Glutamatergic neuron (in vitro differentiated cells): ENCODE measurements at places on chromosomes 7 and 10. TPM values are rescaled to one million over a fixed set of nuclear protein-coding genes. Genes with fewer than 3 reads are reported as not detected.

GRCh38 chr10:49112851-49113250 is 2.5 kb downstream of the VSTM4 start:
- no peak for DNase-seq
- H3K27ac ChIP-seq: no peak overlapping the region
- H3K4me3 ChIP-seq: no peak overlapping the region

GRCh38 chr7:68485253-68485917 is 1112.9 kb upstream of the AUTS2 start:
- no peak overlapping the region for H3K4me3 ChIP-seq
- H3K4me1 ChIP-seq: peaks cover 9% of the 10 kb centered on the region
- no peak overlapping the region for H3K27ac ChIP-seq

DNA sequence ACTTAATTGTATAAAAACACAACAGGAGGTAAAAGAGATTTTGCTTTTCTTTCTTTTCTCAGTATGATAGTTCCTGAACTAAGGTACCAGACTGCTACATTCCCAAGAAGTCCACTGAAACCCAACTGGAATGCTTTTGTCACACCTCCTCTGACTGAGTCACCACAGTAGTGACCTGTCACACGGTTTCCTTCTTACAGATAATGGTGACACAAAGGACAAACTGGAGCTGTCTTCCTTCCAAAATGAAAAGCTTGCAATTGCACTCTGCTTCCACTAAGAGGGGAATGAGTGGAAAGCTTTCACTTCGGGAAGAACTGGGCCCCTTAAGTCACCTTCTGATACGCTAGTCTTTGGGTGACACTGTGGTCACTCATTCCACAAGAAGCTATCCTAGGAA is 122.2 kb downstream of the KMT2E start:
- peaks cover 5% of the 10 kb centered on the region for H3K36me3 ChIP-seq
- peaks cover 3% of the 10 kb centered on the region for H3K27me3 ChIP-seq
- H3K27ac ChIP-seq: no peak overlapping the region
- no peak for DNase-seq
- H3K4me1 ChIP-seq: peaks cover 26% of the 10 kb centered on the region

- H3K27ac ChIP-seq: no peak overlapping the region
- H3K4me3 ChIP-seq: no peak overlapping the region
- H3K36me3 ChIP-seq: no peaks in the 10 kb centered on the region
- no peak for DNase-seq
- H3K27me3 ChIP-seq: no peaks in the 10 kb centered on the region
- no peaks in the 10 kb centered on the region for H3K4me1 ChIP-seq
Observed at GRCh38 chr10:16992611-16993119, 136.9 kb downstream of the CUBN start.

DNA sequence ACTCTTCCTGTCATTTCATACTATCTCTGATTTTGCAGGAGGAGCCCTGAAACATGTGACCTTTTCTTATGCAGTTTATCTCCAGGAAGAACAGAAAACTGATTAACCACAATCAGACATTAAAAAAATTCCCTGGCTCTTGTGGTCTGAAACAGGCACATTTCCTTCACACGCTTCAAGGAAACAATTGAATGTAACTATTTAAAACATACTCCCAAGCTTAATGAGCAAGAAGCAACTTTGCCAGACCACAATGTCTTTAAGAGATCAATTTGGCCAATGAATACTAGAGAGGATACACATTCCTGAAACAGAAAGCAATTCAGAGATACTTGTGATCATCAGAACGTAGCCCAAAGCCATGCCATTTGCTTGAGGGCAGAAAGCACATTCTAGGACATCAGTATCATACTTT is 65.8 kb downstream of the PIP4K2A start:
- peaks cover 10% of the 10 kb centered on the region for H3K27me3 ChIP-seq
- H3K27ac ChIP-seq: no peak overlapping the region
- no peak overlapping the region for H3K4me3 ChIP-seq

The GTF2IRD1 gene
- 59.4 TPM for total RNA-seq

The CPA2 gene
- total RNA-seq: not detected

DNA sequence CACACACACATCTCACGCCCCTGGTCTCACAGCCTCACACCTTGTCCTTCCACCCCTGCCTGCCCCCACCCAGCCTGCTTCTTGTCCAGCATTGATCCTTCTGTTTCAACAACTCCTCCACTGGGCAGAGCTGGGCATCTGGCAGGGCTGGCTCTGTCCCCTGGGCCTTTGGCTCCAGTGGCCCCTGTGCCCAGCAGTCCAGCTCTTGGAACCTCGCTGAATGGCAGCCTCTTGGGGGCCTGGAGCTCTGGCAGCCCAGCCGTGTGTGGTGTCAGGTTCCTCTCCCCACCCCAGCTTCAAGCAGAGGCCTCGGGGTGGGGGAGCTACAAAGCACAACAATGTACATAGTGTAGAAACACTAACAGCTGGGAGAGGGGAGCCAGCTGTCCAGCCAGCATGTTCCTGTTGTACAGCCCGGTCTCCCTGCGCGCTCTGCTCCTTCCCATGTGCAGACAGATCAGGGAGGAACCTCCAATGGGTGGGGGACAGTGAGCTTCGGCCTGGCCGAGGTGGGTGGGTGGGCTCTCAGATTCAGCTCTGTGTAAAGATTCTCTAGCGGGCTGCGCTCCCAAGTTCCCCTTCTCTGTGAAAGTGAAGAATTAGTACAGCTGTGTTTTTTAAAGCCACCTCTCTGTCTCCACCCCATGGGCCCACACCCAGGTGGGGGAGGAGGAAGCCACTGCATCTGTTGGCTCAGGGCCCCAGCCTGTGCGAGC is 19.4 kb downstream of the ZMIZ2 start:
- H3K27ac ChIP-seq: peak overlapping the region; percentile 99
- peaks cover 33% of the 10 kb centered on the region for H3K4me1 ChIP-seq
- peak overlapping the region; percentile 64 for H3K4me3 ChIP-seq
- H3K36me3 ChIP-seq: peaks cover 9% of the 10 kb centered on the region

The CALCR gene
- total RNA-seq: not detected

GRCh38 chr7:93147363-93147762 is 822 bp downstream of the SAMD9L start:
- H3K36me3 ChIP-seq: no peaks in the 10 kb centered on the region
- no peaks in the 10 kb centered on the region for H3K4me1 ChIP-seq
- no peak overlapping the region for H3K27ac ChIP-seq
- no peak overlapping the region for H3K4me3 ChIP-seq
- no peak for DNase-seq
- peaks cover 2% of the 10 kb centered on the region for H3K27me3 ChIP-seq
